ENCODE measurements at places on chromosomes 2 and 18.
A peak's percentile ranks its signal among the peaks of the same experiment; 100 is the strongest.

GRCh38 chr2:159165048-159165447 is 121.5 kb downstream of the WDSUB1 start:
- DNase-seq = no peak

DNA sequence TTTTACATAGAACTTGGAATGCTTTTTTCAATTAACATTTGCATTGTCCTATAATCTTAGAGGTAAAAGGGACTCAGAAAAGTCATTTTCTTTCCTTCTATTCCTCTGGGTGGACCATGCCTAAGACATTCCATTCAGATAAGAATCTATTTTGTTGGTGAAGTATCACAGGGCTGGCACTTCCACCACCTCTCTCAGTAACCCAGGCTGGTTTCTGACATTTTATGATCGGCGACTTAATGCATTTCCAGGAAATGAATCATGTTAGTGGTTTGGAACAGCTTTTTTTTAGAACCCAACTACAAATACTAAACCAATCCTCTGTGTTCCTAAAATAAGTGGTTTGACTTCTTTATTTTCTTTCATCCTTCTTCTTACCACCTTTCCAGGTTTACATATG is 27.0 kb downstream of the GAD1 start:
- no peak for DNase-seq

DNA sequence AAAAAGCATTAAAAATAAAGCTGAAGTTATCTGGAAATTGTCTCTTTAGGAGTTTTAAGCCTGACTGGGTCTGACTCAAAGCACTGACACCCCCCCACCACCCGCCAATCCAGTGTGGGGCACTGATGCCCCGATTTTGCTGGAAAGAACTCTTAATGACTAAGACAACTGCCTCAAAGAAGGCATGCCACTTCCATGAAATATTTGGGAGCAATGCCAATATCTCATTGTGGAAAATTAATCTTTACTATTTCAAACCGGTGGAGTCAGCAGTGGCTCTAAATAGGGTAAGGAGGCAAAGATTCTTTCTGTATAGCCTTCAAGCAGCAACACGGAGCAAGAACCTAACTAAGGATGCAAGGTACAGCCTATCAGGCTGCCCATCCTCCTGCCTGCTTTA is 4.5 kb downstream of the FKBP7 start:
- no peak for DNase-seq

DNA sequence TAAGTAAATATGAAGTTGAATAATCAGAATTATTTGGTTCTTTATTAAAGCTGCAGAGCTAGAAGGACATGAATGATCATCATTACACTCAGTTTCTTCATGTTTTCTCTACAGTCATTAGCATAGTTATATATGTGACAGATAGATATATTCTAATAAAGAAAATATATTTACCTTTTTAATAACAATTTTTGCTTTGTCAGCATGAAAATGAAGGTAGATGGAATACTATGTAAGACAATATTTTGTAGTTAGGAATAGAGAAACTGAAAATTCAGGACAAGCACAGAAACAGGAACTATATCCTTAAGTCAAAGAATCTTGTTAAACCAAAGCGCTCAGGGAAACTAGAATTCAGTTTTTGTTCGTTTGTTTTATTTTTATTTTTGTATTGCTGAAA is 649.9 kb upstream of the NRXN1 start:
- DNase-seq = no peak

DNA sequence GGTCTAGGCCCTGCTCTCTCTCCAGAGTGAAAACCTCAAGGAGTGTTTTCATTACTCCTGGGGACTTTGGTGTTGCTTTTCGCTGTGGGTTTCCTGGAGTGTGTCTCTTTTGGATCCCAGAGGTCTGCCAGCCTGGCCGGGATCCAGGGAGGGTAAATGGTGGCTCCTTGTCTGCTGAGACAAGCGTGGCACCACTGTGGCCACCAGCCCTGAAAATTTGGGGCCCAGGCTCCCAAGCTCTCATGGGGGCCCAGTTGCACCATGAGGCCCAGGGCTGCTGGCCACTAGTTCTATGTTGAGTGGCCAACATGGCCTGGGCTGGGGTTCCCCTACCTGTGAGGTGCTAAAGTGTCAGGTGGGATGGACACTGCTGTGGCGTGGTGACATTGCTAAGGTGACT is 144.8 kb downstream of the CTIF start:
- peak; percentile 15 for DNase-seq

DNA sequence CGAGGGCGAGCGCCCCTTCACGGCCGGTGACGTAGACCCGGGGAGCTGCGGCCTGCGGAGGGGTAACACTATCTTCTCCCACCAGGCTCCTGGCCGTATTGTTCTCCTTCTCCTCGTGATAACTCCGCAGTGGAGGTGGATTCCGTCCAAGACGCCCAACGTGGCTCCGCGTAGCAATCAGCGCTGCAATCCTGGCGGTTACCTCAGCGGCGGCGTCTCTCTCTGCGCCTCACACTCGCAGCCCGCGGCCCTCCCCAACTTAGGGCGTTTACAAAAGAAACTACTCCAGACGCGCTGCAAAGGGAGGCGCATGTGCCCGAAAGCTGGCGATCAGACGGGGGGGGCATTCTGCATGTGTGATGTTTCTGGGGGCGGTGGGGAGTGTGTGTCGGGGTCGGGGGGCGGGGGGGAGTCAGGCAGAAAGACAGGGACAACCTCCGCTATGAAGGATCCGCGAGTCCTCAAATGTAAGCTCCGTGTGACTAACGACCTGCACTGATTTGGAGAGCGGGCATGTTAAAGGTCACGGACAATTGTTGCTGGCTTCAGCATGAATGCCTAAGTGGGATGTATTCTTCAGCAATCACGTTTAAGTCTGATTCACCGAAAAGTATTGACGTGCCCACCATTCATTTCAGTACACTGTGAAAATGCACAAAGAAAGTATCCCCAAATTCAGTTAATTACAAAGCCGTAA is 1.3 kb upstream of the ZNF516 start:
- DNase-seq = peak; percentile 86

Data from ovary (tissue), 10 donors.